ENCODE measurements at places on chromosomes 11 and 22.

DNA sequence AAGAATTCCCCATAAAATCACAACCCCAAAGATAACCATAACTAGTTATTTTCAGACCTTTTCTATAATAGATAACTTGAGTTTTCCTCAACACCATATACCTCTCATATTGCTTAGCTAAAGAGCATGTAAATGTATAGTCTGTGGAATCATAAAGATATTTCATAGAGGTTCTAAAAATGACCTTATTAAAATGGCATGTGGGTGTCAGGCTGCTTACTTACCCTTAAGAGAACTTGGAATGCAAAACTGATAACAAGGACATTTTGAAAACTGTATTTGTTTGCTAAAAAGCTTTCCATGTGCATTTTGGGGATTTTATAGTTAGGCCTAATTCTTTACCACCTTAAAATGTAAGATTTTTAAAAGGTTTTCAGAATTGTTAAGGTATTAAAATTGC lies 4.7 kb downstream of the SIK2 start:
- DNase-seq: no peak

DNA sequence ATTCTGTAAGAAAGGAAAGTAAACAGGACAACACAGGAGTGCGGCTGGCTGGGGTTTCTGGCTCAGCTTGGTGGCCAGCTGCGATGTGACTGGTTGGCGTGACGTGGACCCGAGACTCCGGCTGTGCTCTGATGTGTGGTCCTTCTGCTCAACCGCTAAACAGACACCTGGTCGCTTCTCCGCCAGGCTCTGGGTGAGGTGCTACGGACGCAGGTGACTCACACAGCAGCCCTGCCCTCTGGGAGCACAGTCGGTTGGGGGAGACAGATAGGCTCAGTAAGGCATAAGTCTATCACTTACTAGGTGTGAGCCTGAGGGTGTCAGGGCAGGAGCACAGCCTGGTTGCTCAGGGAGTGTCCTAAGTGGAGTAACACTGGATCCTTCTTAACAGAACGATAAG lies 8.2 kb downstream of the RTL6 start:
- no peak for DNase-seq

DNA sequence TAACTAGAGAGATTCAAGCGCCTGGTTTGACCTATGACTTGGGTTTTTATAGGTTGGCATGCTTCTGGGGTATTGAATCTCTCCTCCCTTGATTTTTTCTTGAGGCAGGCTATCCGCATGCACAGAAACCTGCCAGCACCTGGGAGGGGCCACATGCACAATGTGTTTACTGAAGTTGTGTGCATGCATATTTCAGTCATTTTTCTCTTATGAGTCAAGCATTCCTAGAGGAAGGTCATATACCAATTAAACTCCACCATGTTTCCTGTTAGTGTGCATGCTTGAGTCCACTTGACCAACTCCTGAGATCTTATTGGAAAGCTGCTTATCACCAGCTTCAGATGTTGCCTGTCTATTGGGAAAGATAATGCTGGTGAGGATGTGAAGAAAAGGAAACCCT lies 1718.4 kb downstream of the LRRC4C start:
- DNase-seq: no peak

DNA sequence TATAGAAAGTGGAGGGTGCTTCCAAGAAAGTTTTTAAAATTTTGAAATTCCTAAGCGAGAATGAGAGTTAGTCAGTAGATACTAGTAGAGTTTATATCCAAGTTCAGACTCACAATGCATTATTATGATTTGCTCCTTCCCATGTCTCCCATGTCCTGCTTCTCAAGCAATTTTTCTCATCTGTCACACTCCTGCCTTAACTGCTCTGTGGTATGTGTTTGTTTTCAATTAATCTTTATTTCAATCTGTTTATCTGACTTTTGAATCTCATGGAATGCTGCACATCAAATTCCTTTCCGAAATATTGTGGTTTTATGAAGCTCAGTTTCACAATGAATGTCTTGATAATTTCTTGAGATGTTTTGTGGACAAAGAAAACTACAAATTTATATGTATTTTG lies 18.1 kb downstream of the THY1 start:
- no peak for DNase-seq
